ENCODE measurements at places on chromosomes 7 and 10.
A peak's percentile ranks its signal among the peaks of the same experiment; 100 is the strongest.

DNA sequence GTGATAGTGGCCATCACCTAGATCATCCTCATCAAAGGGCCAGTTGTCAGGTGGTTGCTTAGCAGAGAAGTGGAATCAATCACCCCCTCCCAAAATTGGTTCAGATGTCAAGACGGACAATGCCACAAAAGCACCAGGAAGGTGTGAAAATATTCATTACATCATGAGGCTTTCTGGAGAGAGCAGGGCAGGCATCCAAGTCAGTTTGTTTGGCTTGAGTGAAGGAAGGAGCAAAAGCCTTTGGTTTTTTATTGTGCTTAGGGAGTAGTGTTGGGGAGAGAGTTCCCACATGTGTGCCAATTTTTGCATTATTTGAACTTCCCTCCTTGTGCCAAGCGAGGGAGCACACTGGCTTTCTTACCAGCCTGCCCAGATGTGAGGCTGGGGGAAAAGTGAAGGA is 1082.9 kb downstream of the LRMDA start:
- no peak for DNase-seq

GRCh38 chr7:28375729-28376128 is 36.6 kb upstream of the CREB5 start:
- DNase-seq = no peak

DNA sequence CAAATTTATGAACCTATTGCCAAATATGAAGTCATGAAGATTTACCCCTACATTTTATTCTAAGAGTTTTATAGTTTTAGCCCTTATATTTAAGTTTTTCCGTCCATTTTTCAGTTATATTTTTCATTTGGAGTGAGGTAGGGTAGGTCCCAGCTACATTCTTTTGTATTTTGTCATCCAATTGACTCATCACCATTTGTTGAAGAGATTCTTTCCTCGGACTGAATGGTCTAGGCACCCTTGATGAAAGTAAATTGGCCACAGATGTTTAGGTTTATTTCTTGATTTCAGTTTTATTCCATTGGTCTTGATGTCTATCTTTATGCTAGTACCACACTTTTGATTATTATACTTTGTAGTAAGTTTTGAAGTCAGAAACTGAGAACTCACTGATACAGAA is 22.7 kb downstream of the CYP2C19 start:
- no peak for DNase-seq

DNA sequence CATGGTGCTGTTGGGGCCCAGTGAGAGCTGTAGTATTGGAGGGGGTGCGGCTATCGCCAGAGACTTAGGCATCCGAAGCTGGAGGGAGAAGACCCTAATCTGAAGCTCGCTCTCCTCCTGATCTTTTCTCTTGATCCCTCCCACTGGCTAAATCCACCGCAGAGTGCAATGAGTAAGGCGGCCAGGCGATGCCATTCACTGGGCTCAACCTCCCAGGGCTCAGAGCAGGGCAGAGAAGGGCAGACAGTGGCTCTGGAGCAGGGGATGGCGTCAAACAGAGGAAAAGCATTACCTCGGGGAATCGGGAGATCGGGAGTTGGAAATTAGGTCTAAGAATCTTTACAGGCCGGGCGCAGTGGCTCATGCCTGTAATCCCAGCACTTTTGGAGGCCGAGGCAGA is 18.8 kb upstream of the IFT22 start:
- DNase-seq = no peak

GRCh38 chr7:82210416-82211184 is 233.0 kb downstream of the CACNA2D1 start:
- DNase-seq = no peak

DNA sequence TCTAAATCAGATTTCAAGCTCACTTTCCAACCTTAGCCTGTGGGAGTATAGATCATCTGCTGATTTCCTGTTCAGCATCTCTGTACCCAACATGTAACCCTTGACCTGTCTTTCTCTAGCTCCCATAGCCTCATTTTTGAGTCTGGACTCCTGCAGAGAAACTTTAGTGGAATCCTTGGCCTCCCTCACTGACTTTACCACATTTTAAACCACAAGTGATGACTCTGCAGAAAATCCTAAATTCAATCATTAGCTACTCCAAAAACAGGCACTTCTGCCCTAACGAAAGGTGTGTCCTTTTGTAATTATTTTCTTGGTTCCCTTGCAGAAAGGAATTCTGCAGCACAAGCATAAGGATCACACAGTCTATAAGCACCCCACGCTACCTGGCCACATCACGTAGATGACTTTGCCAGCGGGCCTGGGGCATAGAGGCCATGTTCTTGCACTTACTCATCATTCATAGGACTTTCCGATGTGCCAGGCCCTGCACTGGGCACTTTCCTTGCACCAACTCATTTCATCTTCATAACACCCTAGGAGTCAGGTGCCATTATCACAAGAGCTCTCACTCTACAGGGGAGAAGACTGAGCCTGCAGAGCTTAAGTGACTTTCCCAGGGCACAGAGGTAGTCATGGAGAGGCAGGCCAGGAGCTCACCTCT is 57.2 kb upstream of the OPALIN start:
- DNase-seq = peak; percentile 71
